ENCODE measurements at places on chromosomes 11 and 22. TPM values are rescaled to one million over a fixed set of nuclear protein-coding genes. Genes with fewer than 3 reads are reported as not detected.

DNA sequence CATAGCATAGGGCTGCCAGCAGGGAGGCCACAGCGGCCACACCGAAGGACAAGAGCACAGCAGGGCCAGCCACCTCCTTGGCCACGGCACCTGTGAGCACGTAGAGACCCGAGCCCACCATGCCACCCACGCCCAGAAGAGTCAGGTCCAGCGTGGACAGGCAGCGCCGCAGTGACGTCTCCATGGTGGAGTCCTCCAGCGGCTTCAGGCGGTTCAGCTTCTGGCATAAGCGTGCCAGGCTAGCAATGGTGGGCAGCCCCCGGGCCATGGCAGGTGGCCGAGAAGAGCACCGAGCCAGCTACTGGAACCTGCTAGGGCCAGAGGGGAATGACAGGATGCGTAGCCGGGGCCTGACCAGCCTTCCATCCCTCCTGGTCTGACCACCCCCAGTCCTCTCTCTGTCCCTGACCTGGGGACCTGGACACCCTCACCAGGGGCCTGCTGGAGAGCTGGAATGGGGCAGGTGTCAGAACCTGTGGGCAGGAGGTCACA lies 770 bp downstream of the SLC7A4 start:
- no peaks in the 10 kb centered on the region for H3K4me1 ChIP-seq
- no peaks in the 10 kb centered on the region for H3K27me3 ChIP-seq
- H3K36me3 ChIP-seq, result no peaks in the 10 kb centered on the region
- no peak for DNase-seq
- H3K27ac ChIP-seq, result no peak overlapping the region
- no peak overlapping the region for H3K4me3 ChIP-seq

- DNase-seq, result no peak
- H3K36me3 ChIP-seq, result no peaks in the 10 kb centered on the region
- H3K4me3 ChIP-seq, result no peak overlapping the region
- no peaks in the 10 kb centered on the region for H3K4me1 ChIP-seq
- H3K27me3 ChIP-seq, result no peaks in the 10 kb centered on the region
Observed at GRCh38 chr11:37978647-37979046, 1380.6 kb upstream of the RAG2 start.

GRCh38 chr11:65487467-65488272 lies 11.2 kb upstream of the MALAT1 start:
- H3K27ac ChIP-seq, result peak overlapping the region; percentile 98
- H3K27me3 ChIP-seq, result no peaks in the 10 kb centered on the region
- no peaks in the 10 kb centered on the region for H3K36me3 ChIP-seq
- H3K4me1 ChIP-seq, result peaks cover 58% of the 10 kb centered on the region
- no peak overlapping the region for H3K4me3 ChIP-seq
- peak; percentile 100 for DNase-seq

DNA sequence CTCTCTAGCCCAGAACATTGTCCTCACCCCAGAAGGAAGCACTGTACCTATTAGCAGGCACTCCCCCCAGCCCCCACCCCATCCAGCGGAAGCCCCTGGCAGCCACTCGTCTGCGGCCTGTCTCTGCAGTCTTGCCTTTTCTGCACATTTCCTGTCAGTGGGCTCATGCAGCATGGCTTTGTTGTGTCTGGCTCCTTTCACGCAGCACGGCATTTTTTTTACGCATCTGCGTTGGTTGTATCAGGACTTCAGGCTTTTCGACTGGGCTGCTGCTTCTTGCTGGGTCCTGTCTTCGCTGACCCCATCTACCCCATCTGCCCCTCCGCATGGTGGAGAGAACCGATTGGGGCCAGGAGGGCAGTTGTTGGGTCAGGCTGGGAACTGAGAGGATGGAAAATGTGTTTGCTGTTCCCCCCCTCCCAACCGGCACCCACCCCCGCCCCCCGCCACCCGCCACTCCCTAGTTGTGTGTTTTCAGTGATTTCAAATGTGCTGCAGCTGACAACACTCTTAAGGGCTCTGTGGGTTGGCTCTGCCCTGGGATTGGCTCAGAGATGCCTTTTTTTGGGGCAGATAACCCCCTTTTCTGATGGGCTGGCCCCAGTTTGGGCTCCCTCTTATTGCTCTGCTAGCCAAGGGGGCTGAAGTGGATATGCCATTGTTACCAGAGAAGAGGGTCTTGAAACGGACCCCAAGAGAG lies 110.0 kb downstream of the KIAA1671 start:
- DNase-seq, result no peak
- no peaks in the 10 kb centered on the region for H3K36me3 ChIP-seq

DNA sequence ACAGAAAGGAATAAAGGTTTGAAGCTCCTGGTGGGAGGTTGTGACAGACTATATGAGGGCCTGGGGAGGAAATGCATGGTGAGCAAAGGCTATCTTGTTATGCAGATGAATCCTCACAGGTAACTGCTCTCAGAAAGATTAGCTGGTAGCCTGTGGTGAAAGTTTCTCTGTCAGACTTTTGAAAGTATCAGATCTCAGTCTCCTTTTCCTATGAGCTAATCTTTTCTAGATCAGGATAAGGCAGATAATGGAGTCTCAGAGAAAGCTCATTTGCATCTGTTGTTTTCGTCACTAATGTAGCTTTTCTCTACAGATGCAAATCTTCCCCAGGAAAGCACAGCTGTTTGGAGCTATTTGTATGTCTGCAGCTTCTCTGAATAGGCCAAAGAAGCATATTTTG lies 21.0 kb upstream of the OR6X1 start:
- H3K27me3 ChIP-seq, result peaks cover 2% of the 10 kb centered on the region
- no peak for DNase-seq
- H3K4me1 ChIP-seq, result no peaks in the 10 kb centered on the region
- no peak overlapping the region for H3K27ac ChIP-seq
- H3K4me3 ChIP-seq, result no peak overlapping the region

- peak overlapping the region; percentile 91 for H3K27ac ChIP-seq
- H3K4me1 ChIP-seq, result peaks cover 54% of the 10 kb centered on the region
- no peak overlapping the region for H3K4me3 ChIP-seq
- H3K36me3 ChIP-seq, result no peaks in the 10 kb centered on the region
- H3K27me3 ChIP-seq, result no peaks in the 10 kb centered on the region
Observed at GRCh38 chr22:17920145-17920605, 104.2 kb downstream of the MICAL3 start.

GRCh38 chr11:69141742-69142141 lies 14.0 kb upstream of the SMIM38 start:
- no peaks in the 10 kb centered on the region for H3K4me1 ChIP-seq
- H3K4me3 ChIP-seq, result no peak overlapping the region
- no peaks in the 10 kb centered on the region for H3K27me3 ChIP-seq
- H3K36me3 ChIP-seq, result no peaks in the 10 kb centered on the region
- no peak overlapping the region for H3K27ac ChIP-seq
- DNase-seq, result no peak

DNA sequence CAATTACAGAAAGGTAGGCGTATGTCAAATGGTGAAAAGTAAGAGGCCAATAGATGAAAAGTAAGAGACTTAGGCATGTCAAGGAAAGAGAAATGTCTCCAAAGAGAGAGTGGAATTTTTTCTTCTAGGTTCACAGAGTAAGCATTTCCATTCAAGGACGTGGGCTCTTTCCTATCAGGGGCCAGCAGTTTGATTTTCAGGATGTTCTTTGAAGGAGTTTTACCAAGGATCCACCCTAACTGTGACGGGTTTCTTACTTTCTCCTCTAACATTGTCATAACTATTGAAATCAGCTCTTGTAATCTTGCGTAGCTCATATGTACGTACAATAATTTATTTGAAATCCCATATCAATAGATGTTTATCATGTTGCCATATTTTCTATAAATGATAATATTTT lies 2112.2 kb upstream of the RAG2 start:
- no peak overlapping the region for H3K4me3 ChIP-seq
- H3K27me3 ChIP-seq, result no peaks in the 10 kb centered on the region
- no peak overlapping the region for H3K27ac ChIP-seq
- no peak for DNase-seq
- H3K36me3 ChIP-seq, result no peaks in the 10 kb centered on the region
- H3K4me1 ChIP-seq, result no peaks in the 10 kb centered on the region

GRCh38 chr11:77123591-77123990 lies 4.5 kb upstream of the MYO7A start:
- H3K4me3 ChIP-seq, result no peak overlapping the region
- DNase-seq, result no peak
- H3K4me1 ChIP-seq, result no peaks in the 10 kb centered on the region

- no peak for DNase-seq
- H3K36me3 ChIP-seq, result no peaks in the 10 kb centered on the region
- no peak overlapping the region for H3K4me3 ChIP-seq
- peaks cover 5% of the 10 kb centered on the region for H3K27me3 ChIP-seq
Observed at GRCh38 chr11:70220136-70220535, 17.0 kb downstream of the FADD start.

DNA sequence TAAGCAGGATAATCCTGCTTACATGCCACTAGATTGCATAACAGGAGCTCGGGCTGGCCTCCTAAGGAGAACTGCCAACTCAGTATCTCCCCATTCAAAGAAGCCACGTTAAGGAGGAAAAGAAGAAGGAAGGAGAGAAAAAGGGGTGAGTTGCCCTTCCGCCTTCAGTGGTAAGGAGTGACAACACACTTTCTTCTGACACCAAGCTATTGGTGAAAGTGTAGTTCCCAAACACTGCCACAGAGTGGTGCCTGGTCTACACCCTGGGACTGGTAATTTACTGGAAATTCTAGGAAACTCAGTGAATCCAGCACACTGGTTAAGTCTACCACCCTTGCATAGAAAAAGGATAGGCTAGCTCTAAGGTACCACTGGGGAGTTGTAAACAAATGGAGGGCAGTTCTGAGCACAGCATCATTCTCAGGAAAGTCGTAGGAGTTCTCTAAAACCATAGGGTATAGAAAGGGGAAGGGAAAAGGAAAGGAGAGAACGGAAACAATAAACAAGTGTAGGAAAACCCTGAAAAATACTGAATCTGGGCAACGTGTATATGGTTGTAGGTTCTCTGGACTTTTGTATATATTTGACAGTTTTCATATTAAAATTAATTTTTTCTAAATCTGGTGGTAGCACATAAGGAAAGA lies 58.2 kb downstream of the RRAS2 start:
- DNase-seq, result peak; percentile 75
- H3K27me3 ChIP-seq, result no peaks in the 10 kb centered on the region
- no peaks in the 10 kb centered on the region for H3K36me3 ChIP-seq
- no peak overlapping the region for H3K27ac ChIP-seq

GRCh38 chr11:6443269-6444003 lies 2.6 kb upstream of the HPX start:
- peaks cover 7% of the 10 kb centered on the region for H3K36me3 ChIP-seq
- no peaks in the 10 kb centered on the region for H3K4me1 ChIP-seq
- H3K4me3 ChIP-seq, result no peak overlapping the region
- DNase-seq, result peak; percentile 53
- no peak overlapping the region for H3K27ac ChIP-seq

DNA sequence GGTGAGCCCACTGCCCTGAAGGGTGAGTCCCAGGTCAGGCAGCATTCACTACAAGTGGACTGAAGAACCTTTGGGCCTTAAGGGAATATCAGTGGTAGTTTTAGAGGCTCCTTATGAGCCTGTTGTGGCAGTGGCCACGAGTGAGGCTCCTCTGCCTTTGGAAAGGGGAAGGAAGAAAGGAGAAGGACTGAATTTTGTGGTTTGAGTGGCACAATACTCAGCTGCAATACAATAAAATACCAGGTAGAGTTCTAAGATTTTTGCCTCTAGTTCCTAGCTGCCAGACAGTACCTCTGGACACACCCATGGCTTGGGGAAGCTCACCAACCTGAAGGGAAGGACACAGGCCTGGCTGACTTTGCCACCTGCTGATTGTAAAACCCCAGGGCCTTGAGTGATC lies 260.9 kb downstream of the DYNC2H1 start:
- H3K36me3 ChIP-seq, result no peaks in the 10 kb centered on the region
- no peak for DNase-seq
- no peaks in the 10 kb centered on the region for H3K27me3 ChIP-seq
- no peak overlapping the region for H3K4me3 ChIP-seq

DNA sequence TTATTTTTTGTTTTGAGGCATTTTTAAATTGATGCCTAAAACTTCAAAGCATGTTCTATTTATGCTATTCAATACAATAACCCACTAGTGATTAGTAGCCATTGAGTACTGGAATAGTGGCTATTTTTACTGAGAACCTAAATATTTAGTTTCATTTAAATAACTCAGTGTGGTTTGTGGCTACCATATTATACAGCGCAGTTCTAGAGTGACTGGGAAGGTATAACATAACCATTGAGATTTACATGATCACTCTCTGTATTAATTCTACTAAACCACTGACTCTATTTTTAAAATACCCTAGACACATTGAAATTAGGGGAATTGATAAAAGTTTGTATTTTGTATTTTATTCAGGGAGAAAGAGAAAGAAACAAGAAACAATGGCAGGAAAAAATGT lies 441.2 kb downstream of the CNTN5 start:
- H3K27ac ChIP-seq, result no peak overlapping the region
- H3K27me3 ChIP-seq, result no peaks in the 10 kb centered on the region
- no peak for DNase-seq
- H3K4me3 ChIP-seq, result no peak overlapping the region
- H3K4me1 ChIP-seq, result no peaks in the 10 kb centered on the region

DNA sequence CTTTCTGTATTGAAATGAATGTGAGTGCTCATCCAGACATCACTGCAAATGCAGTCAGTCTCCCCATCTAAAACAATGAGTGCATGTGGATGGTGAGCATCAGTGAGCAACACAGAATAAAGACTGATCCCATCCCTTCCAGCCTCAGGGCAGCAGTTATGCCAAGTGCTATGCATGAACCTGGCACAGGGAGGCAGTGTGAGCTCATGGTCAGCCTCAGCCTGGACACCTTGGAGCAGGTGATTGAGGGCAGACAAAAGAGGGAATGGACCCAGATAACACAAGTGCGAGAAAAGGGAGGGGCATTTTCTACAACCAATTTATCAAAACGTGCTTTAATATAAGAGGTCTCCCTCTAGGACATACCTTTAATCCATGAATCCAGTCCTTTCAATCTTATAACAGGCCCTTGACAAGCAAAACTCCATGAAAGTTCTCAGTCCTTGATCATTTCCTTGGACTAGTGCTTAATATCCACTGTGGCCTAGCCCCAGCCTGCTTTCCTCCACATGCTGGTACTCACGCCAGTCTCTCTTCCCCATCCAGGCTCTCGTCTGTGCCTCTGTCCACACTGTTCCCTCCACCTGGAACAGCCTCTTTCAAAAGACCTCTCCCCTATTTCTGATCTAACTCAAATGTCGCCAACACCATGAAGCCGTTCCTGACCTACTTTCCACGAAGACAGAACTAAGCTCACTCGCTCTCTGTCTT lies 50.5 kb upstream of the LRRC55 start:
- no peak overlapping the region for H3K4me3 ChIP-seq
- H3K27ac ChIP-seq, result no peak overlapping the region
- H3K27me3 ChIP-seq, result no peaks in the 10 kb centered on the region
- H3K36me3 ChIP-seq, result no peaks in the 10 kb centered on the region

YPEL4 gene
- 1.3 TPM for total RNA-seq

MMP27 gene
- not detected for total RNA-seq

TCIRG1 gene
- total RNA-seq, result 70.2 TPM

IGF2 gene
- total RNA-seq, result 23.5 TPM

TRIM49C gene
- total RNA-seq, result not detected

MS4A3 gene
- 6.6 TPM for total RNA-seq

APOA4 gene
- total RNA-seq, result not detected

DENND5A gene
- total RNA-seq, result 91.0 TPM

Data from lung (tissue), 17 donors.